ENCODE measurements at places on chromosomes 13 and 19.

DNA sequence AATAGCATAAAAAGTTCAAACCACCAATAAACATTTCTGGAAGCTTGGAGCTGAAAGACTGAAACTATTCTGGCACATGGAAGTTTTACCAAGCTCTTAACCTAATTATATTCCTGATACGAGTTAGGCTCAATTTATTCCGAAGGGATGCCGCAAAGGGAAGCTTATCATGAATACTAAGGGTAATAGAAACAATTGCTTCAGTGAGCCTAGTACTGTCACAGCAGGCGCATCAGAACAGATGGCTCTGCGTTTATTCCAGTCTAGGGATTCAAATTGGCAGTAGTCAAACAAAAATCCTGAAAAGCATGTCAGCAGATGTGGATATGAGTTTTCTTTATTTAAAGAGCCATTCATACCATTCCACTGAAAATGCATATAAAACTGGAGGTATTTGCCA lies 779.5 kb downstream of the GPC5 start:
- DNase-seq = no peak

- DNase-seq = peak; percentile 97
These were observed at the start of gene DDA1 for GRCh38 chr19:17309198-17309964. Gene DDA1, plus strand, starts transcription at chr19:17309563. Its CDS starts 92 bp downstream, at chr19:17309655.

GRCh38 chr13:47457626-47458025 lies 543.4 kb downstream of the SUCLA2 start:
- DNase-seq = no peak

DNA sequence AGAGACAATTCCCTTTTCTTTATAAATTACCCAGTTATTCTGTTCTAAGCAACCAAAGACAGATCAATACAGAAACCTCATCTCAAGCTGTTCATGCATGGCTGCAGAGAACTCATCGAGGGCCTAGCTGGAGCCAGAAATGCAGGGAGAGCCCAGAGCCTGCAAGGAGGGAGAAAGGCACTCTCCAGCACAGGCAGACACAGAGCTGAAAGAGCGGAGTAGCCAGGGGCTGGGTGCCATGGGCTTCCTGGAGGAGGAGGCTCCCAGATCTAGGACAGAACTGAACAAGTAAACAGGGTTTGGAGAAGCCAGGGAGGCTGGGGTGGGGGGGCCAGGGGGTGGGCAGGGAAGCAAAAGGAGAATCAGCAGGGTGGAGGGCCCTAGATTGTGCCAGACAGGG lies 144.2 kb upstream of the ZNF507 start:
- no peak for DNase-seq

GRCh38 chr19:39246951-39247669 lies 1.5 kb downstream of the IFNL4 start:
- DNase-seq = no peak

GRCh38 chr19:28764066-28764465 lies 448.9 kb downstream of the UQCRFS1 start:
- DNase-seq = no peak

DNA sequence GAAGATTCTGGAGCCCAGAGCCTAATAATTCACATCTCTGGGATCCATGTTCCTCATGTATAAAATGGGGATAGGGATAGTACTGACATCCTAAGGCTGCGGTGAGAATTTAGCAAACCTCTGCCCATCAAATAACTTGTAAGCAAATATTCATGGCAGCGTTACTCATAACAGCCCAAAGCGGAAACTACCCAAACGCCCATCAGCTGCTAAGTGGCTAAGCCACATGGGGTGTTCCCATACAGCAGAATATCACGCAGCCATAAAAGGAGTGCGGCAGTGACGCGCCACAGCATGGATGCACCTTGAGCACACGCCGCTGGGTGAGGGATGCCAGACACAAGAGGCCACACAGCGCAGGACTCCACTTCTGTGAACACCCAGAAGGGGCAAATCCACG lies 19.7 kb downstream of the VRK3 start:
- no peak for DNase-seq

DNA sequence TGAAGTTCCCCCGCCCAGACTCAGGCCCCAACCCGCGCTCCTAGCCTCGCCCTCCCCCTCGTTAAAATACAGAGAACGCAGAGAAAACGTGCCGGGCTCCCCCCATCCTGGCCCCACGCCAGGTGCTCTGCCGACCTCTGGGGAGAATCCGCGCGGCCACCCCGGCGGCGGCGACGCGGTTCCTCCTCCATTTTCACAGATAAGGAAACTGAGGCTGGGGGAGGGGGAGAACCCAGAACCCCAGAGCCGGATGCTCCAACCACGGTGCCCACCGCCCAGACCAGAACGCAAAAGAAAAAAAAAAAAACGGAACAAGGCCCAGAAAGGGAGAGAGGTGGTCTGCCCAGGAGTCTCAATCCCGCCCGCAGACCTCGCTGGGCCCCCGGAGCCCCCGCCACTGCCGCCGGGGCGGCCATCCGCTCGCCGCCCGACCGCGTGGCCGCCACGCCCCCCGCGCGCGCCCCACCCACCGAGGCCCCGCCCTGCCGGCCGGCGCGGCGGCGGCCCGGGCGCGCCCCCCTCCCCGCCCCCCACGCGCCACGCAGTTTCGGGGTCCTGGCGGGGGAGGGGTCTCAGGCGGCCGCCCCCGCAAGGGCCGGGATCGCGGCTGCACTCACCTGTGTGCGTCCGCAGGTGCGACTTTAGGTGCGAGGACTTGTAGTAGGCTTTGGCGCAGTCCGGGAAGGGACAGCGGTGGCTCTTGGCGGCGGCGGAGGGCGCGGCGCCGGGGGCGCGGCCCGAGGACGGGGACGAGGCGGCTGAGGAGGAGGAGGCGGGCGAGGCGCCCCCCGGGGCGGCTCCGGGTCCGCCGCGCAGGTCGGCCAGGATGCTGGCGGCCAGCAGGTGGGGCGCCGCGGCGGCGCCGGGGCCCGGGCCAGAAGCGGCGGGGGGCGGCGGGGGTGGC lies 703 bp downstream of the KLF16 start:
- DNase-seq = peak; percentile 58

DNA sequence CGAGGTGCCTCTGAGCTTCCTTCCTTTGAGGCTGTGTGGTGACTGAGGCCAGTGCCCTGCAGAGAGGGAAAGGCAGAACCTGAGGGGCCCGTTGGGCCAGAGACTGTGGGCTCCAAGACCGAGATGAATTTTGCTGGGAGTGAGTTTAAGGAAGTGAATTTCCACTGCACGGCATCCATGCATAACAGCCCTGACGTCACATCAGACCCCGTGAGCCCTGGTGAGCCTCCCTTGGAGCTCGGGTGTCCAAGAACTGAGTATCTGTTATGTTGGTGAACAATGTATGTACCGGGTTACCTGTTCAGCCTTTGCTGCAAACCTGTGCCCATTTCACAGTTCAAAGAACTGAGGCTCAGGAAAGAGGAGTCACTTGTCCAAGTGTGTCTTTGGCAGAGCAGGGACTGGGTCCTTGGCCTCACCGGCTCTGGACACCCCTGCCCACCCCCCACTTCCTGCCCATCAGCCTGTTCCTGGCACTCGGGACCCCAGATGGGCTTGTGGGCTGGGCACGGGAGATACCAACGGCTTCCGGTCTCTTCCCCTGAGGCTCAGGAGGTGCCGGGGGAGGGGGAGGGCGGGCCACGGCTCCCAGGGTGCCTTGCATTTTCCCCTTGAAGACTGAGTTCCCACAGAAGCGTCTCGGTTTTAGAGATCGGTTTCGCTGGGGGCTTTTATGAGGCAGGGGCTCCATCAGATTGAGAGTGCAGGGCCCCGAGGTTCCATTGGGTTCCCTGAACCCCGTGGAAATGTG lies 33.7 kb downstream of the NFILZ start:
- peak; percentile 8 for DNase-seq

- DNase-seq = no peak
These were observed 76.8 kb upstream of the ZNF835 start for GRCh38 chr19:56748378-56748777.

- DNase-seq = no peak
These were observed 2.9 kb upstream of the MRI1 start for GRCh38 chr19:13761423-13761822.

- no peak for DNase-seq
These were observed 42.0 kb downstream of the LNX2 start for GRCh38 chr13:27578121-27579030.

GRCh38 chr19:1645299-1645698 lies 7.1 kb downstream of the TCF3 start:
- DNase-seq = no peak

GRCh38 chr13:110324026-110324749 lies 17.1 kb downstream of the COL4A2 start:
- DNase-seq = no peak

All from stimulated activated CD4-positive, alpha-beta T cell treated with anti-CD3 and anti-CD28 coated beads, TNF-alpha, amount 100 ng/mL, for 4 hours (primary cell).